ENCODE measurements at places on chromosomes 13 and 19.

GRCh38 chr13:101025519-101025918 is 350.9 kb upstream of the TMTC4 start:
- no peak for DNase-seq

GRCh38 chr19:50835103-50835784 is 1.9 kb upstream of the KLK15 start:
- DNase-seq: peak; percentile 40

DNA sequence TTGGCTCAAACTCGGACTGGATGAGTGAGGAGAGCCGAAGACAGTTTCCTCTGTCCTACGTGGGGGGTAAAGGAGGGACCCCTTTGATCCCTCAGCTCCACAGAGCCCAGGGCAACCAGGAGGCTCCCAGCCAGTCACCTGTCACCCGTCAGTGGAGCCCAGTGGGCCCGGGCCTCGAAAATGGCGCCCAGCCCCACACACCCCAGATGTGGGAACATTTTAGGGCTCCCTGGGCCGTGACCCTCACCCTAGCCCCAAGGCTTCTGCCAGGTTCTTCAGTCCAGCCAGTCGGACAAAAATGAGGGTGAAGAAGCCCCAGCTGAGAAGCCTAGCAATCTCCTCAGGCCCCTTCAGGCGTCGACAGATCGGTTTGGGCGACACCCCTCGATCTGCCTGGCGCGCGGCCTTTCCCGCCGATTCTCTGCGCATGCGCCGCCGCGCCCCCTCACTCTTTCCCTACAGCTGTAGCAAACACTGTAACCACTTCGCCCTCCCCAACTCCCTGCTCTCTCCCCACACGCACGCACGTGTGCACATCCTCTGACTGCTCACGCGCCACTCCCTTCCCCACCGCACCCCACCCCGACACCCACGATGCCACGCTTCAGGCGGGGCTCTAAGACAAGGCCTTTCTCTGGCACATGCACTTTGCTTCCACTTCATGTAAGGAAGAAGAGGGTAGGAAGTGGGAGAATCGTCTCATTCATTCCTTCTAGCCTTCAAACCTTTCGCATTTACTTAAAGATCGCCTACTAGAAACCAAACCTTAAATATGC is at the start of gene SLC6A16:
TSS of gene SLC6A16 (minus strand) at position 391 of the 776 bp plus-strand sequence. CDS start 13,844 bp downstream, outside the sequence.
- DNase-seq: no peak

DNA sequence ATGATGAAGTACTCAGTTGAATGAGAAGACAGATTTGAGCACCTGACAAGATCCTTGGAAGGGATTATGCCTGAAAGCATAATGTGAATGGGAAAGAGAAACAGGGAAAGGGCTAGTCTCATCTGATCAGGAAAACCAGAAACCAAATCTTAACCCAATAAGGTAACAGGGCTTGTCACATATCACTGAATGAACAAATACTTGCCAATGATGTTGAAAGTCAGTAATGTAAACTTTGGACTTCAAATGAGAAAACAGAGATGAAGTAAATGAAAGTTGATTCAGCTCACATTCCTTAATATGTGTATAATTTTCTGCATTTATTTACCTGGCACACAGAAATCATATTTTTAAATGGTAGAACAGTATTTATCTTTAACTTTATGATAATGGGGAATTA is 480.0 kb downstream of the KCTD12 start:
- DNase-seq: no peak

DNA sequence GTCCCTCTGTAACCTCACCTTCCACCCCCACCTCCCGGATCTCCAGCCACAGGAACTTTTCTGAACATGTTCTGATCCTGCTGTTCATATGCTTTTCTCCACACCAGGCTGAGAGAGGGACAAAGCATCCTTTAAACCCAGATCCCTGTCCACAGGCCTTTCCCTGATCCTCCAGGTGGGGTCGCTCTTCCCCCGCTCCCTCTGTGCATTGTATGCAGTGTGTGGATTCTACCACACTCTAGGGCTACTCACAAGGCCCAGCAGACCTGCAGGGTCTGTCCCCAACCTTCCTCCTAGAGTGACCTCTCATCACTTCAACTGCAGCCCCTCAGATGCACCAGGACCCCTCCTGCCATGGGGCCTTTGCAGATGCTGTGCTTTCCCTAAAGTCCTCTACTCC is 1200.6 kb downstream of the UQCRFS1 start:
- DNase-seq: no peak

DNA sequence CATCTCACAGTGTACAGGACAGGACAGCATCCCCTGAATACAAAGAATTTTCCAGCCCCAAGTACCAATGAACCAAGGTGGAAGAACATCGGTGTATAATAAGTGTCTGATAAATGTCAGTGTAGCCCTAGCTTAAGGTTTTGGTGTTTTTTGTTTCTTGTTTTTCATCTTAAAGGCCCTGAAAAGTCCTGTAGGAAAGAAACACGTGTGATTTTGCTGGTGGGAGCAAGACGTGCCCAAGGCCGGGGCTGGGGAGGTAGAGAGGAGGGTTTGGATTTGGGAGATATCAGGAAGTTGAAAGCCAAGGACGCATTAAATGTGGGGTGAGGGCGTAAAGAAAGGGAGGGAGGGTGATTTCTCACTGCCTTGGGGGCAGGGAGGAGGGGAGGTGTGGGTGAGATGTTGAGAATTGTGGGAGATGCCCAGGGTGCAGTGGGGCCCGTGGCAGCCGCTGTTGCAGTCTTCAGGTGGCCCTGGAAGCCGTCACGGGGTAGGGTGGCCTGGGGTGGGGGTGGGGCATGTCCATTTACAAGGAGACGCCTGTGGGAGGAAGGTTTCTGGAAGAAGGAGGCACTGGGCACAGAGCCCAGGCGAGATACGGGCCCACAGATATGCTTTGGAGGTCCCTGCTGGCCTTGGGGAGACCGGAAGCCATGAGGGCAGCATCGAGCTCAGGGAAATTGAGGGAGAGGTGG is 6.7 kb downstream of the CAMSAP3 start:
- no peak for DNase-seq

DNA sequence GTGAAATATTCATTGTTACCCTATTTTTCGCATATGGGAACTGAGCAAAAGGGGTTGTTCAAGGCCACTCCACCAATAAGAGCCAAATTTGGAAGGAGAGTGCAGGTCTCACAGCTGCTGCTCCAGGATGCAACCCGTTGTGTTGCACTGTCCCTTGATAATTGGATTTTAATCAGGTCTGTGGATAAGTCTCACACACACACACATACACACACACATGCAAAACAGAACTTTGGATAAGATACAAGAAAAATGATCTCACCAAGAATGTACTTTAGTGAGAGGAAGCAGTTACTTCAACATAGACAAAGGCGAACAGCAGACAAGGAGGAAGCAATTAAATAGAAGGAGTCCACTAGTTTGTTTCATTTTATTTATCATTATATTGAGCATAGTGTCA is 127.3 kb upstream of the EDNRB start:
- no peak for DNase-seq

DNA sequence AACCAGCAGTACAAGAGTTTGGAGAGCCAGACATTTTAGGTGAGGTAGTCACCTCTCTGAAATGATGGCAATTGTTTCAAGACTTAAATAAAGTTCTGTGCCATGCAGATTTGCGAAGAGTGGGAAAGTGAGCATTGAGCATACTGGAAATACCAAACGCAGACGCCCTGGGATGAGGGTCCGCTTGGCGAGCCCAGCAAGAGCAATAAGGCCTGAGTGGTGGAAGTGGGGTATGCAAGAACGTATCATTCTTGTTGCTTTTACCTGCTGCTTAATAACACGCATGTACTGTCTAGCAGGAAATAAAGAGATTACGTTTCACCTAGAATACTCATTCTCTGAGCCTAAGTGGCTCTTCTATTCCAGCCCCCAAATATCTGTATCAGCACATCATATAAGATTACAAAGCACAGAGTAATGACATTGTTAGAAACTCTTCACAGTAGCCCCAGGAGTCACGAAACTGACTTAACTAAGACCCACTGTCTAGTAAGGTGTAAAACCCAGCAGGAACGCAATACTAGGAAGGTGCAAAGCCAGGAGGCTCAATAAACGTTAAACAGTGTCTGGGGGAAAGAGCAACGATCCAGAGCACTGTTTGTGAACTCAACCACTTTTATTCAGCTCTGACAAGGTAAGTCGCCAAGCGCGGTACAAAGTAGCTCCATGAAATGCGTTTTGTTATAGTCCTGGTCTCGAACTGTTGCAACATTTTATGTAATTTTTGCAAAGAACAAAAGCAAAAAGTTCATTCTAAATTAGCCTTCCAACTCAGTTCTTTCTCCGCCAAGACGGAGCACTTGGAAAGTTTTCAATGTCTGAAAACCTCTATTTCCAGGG is 1.2 kb downstream of the RCBTB2 start:
- DNase-seq: peak; percentile 8

GRCh38 chr13:50969691-50970090 is 60.1 kb downstream of the RNASEH2B start:
- no peak for DNase-seq

GRCh38 chr19:55206664-55207500 is 2.4 kb downstream of the PTPRH start:
- DNase-seq: peak; percentile 94

DNA sequence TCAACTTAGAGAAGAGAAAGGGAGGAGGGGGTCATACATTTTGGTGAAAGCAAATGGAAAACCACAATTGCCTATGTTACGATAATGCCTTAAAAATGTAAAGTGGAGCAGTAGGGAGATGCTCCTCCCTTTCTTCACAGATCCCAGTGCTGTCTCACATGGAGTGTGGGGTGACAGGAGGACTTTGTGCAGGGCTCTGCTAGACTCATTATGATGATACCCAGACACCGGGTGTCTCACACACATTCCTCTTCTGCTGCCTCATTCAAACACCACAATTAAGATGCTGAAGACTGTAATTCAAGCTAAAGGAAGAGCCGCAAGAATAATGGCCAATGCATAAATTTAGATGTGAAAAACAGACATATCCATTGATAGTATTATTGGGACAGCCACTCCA is 150.6 kb downstream of the LHFPL6 start:
- peak; percentile 13 for DNase-seq

GRCh38 chr19:12580180-12580694 is 29.0 kb upstream of the ZNF564 start:
- peak; percentile 23 for DNase-seq

DNA sequence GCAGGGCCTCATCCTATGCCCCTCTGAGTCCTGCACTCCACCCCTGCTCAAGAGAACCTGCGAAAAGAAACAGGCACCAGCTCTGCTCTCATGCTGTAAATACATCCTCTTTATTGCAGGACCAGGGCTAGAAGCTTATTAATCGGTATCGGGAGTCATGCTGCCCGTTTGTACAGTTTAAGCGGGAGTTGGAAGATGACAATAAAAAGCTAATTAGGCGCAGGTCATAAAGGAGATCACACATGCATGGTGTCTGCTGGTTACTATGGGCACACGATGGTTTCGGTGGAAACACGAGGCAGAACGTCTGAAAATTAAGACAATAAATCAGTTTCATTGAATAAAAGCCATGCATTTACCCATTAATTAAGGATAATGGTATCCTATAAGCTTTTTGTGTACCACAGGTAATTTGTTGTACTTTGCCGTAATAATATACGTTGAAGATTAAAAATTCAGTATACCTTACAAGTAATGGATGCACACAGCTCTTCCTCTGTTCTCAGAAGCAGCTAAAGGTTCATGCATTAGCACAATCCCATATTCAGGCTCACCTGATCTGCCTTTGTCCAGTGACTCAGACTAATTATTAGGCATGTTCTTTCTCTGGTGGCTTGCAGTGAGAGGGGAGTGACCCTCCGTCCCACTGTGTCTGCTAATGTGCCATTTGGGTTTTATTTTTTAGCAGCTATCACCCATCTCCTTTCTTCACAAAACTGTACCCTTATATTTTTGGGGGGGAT is 406.0 kb downstream of the TSHZ3 start:
- no peak for DNase-seq

GRCh38 chr19:35095667-35096368 is 19.8 kb upstream of the FXYD3 start:
- no peak for DNase-seq

DNA sequence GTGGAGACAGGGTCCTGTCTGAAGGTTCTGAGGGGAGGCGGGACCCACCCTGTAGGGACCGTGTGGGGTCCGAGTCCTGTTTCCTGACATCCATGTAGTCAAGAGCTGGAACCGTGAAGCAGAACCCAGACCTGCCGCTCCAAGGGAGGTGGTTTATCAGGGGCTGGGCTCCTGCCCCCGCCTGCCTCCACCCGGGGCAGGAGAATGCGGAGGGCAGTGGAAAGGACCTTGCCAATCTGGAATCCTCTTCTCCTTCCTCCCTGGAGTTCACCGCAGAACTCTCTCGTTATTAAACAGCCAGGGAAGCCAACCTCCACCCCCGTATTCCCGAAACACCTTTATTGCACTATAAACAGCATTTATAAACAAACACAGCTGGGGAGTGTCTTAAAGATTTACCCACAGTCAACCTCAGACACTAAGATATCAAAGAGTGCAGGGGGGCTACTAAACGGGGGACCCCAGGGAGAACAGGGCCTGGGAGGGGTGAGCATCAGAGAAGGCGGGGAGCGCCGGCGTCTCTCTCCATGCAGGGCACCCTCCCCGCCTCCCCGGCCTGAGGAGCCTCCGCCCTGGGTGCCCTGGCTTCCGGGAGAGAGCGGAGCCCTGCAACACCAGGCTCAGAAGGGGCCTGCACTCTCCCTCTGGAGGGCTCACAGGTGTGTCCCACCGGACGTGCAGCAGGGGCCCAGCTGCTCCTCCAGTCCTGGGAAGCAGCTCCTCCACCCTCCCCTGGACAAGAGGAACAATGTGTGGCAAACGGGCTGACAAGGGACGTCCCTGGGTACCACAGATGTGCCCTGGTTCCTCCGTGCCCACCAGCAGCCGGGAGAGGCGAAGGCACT is 3.6 kb downstream of the C2CD4C start:
- DNase-seq: no peak

GRCh38 chr19:34503531-34504272 is 22.1 kb downstream of the WTIP start:
- DNase-seq: peak; percentile 1

DNA sequence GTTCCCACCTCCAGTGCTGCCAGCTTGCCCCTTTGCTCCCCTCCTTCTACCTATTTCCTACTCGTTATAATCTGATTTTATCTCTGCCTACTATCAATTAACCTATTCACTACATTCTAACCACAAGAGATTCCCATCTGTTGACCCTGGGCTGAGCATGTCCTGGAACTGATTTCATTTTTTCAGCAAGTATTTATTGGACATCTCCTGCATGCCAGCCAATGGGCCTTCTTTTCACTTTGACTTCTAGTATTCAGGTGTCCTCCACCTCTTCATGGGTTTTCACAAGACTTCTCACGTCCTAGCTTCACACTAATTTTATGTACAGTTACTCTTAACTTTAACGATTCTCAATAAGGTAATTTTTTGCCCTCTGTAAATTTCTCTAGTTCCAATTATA is 282.7 kb upstream of the KLHL1 start:
- no peak for DNase-seq

Data from GM03348 (cell line).